Right cardiac atrium (tissue), 5 donors: ENCODE measurements at places on chromosomes 3 and 15. TPM values are rescaled to one million over a fixed set of nuclear protein-coding genes. Genes with fewer than 3 reads are reported as not detected.

GRCh38 chr3:108102420-108103039 is 11.7 kb upstream of the CD47 start:
- no peak for DNase-seq

GRCh38 chr3:62253971-62254370 is 119.4 kb downstream of the FEZF2 start:
- no peak for DNase-seq

- no peak for DNase-seq
Measured at GRCh38 chr3:157868196-157868595, 238.0 kb downstream of the SHOX2 start.

GRCh38 chr3:19155375-19155774 is 7.1 kb downstream of the KCNH8 start:
- no peak for DNase-seq

DNA sequence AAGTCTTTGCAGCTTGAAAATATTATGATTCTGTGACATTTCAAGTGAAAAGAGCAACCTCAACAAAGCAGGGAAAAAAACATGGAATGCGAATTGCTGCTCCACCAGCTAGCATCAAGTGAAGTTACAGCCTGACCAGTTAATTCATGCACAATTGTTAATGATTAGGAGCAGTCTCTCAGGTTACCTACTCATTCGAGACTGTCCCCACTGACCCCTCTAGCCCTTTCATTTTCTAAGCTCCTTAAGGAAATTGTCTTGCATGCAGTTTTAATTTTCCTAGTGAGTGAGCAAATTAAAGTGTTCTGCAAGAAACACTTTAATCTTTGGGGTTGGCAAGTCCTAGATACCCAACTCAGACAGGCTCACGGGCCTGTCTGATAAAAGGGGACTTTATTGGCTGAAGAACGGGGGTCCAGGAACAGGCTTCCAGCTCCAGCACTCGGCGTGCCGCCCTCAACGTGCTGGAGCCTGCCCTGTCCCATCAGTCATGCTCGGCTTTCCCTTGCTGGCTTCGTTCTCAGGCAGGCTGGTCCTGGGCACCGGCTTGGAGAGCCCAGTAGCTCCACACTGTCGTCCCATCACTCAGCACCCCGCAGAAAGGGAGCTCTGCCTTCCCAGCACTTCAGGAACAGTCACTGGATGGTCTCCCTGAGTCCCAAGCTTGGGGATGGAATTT is 18.3 kb downstream of the PODXL2 start:
- DNase-seq: no peak

- no peak for DNase-seq
Measured at GRCh38 chr3:8266730-8267131, 234.9 kb upstream of the LMCD1 start.

DNA sequence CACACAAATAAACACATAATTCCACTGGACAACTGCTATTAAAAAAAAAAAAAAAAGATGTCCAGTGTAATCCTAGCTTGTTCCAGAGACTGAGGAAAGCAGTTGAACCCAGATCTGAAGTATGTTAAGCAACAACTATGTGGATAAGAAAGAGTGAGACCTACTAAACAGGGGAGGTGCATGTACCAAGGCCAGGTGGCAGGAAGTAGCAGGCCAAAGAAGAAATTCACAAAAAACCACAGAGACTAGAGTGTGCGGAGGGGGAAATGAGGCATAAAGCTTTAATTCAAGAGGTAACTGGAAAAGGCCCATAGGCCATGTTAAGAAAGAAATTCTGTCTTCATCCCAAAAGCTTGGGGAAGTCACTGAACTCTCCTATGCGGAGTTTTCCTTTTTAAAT is 490.0 kb downstream of the NAALADL2 start:
- DNase-seq: no peak

DNA sequence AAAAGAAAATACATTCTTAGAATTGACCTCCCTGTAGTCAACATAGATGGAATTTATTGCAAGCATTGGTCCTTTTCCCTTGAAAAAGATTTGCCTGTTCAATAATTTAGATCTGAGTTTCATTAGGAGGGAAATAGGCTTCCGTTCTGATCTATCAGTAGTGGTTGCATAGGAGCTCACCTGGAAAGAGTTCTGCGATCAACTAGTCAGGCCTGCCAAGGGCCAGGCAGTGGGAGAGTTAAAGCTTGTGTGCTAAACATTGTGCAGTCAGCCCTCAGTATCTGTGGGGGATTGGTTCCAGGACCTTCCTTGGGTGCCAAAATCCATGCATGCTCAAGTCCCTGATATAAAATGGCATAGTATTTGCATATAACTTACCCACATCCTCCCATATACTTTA is 29.6 kb upstream of the IDH2 start:
- no peak for DNase-seq

TTLL13 gene
- total RNA-seq: not detected

COL7A1 gene
- 9.0 TPM for total RNA-seq

DNAH1 gene
- total RNA-seq: 4.0 TPM
